Myocyte (in vitro differentiated cells): ENCODE measurements at places on chromosomes 3 and 15.

DNA sequence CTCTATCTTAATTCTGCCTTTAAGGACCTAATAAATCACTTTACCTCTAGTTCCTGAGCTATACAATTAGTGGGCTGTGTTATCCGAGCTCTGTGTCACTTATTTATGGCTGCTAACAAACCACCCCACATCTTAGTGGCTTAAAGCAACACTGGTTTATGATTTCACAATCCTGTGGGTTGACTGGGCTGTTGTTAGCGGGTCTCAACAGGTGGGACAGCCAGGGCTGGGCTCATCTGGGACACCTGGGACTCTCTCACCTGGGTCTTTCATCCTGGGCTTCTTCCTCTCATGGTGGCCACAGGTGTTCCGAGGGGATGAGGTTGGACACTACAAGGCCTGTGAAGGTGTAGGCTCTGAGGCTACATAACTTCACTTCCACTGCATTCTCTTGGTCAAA, 35.8 kb upstream of the CHST2 start:
- no peak for DNase-seq

DNA sequence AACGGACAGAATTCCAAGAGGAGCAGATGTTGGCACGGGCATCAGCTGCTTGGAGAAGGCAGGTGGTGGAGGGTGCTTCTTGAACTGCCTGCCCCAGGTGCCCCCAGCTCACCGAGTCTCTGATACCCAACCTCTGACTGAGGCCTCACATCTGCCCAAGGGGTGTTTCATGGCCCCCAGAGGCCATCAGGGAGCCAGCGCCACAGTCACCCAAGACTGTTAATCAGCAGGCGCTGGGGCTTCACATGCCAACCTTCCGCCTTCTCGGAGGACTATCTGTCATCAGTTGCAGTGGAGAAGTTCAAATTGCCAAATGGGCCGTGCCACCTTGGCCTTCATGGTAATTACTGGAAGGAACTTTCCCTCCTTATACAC, 61.9 kb upstream of the SLC6A1 start:
- DNase-seq, result no peak

DNA sequence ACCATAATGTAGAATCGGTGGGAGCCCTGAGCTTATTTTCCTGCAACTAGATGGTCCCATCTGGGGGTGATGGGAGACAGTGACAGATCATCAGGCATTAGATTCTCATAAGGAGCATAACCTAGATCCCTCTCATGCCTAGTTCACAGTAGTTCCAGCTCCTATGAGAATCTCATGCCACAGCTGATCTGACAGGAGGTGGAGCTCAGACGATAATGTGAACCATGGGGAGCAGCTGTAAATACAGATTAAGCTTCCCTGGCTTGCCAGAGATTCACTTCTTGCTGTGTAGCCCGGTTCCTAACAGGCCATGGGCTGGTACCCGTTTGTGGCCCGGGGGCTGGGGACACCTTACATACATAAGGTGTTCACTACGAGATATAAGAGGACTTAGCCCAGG, 67.5 kb upstream of the LRRFIP2 start:
- no peak for DNase-seq

- no peak for DNase-seq
These were observed 43.1 kb upstream of the SNTN start for GRCh38 chr3:63609408-63609807.

DNA sequence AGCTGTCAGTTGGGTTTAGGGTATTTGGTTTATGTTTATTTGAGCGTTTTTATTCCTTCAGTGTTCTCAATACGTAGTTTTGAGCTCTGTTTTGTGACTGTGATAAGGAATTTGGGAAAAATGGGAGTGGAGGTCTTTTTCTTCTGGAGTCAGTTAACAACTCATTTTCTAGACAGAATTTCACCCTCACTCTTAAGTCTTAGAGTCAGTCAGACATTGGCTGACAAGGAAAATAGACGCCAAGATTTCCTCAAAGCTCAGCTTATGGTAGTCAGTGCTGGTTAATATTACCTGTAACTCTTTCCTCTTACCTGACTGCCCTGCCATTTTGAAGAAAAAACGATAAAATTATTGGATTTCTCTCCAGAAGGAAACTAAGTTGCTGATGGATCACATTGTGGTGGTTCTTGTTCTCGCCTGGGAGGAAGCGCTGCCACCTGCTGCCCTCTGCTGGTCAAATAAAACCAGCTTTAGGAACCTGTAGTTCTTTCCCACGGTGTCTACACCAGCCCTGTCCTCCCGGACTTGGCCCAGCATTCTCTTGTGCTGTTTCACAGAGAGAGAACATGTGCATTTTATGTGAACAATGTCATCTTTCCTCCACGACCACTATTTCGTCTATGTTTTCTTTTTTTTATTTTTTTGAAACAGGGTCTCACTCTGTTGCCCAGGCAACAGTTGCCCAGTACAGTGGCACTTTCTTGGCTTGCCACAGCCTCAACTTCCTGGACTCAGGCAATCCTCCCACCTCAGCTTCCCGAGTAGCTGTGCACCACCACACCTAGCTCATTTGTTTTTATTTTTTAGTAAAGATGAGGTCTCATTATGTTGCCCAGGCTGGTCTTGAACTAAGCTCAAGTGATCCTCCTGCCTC, 41.4 kb upstream of the UMPS start:
- DNase-seq, result peak; percentile 77

- peak; percentile 97 for DNase-seq
These were observed 29.9 kb downstream of the TMEM40 start for GRCh38 chr3:12729051-12729651.

GRCh38 chr3:74613060-74613459, 1.4 kb downstream of the CNTN3 start:
- DNase-seq, result no peak

DNA sequence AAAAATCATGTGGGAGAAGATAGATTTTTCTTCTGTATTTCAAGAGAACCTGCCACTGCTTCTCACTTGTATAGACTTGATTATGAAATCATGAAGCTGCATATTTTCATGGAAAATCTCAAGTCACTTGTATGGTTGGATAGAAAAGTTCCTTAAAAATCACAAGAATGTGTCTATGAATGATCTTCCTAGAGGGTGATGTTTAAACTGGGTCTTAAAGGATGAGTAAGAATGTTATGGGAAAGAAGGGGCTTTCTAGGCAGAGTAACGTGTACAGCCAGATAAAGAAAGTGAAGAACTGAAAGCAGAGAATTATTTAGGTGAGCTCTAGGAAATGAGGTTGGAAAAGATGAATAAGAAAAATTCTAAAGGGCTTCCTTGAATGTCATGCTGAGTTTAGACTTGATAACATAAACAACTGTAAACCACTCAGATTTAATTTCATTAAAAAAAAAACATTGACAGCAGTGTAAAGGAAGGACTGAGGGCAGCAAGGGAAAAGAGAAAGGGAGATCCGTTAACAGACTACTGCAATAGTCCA, 5.0 kb downstream of the CD47 start:
- no peak for DNase-seq

GRCh38 chr15:66997212-66997611, 68.2 kb upstream of the SMAD3 start:
- DNase-seq, result peak; percentile 85
